ENCODE measurements at places on chromosomes 5 and 9.
A peak's percentile ranks its signal among the peaks of the same experiment; 100 is the strongest.

- no peak for DNase-seq
Observed at GRCh38 chr5:87899721-87900131, 368.9 kb downstream of the TMEM161B start.

- DNase-seq: no peak
Observed at GRCh38 chr5:5950658-5951057, 427.7 kb downstream of the MED10 start.

DNA sequence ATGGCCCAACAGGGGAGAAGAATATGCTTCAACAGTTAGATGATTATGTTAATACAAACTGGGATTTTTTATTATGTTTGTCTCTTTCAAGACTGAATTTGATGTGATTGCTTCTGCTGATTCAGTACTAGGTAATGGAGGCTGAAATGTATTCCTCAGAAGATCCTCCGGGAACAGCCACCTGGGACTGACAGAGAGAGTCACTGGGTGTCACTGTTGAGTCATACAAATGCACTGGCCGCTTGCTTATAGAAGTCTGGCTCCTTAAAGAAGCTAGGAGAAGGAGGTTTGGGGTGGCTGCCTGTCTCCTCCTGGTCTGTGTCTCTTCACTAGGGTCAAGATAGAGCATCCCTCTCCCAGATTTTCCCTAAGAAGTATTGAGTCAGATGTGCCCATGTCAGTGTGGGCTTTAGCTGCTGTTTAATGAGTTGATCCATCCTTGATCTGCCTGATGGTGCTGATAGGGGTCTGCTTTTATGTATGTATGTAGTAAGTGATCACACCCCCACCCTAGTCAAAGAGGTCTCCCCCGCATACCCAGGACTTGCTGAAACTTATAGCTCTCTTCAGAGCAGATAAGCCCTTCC is 773.4 kb downstream of the BRINP1 start:
- DNase-seq: no peak

DNA sequence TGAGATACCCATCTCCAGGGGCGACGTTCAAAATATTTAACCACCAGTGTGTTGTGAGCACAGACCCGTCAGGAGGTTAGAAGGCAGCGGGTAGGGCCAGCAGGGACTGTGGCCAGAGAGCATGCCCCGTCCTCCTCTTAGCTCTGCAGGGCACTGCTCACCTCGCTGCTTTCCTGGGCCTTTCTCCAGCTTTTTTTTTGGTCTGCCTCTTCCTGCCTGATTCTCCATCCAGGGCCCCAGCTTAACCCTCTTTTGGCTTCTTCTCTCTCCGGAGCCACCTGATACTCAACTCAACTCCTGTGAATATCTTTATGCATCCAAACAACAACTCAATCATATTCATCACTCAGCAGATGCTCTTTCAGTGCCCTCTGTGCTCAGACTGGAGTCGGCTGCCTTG is 44.0 kb downstream of the TMOD1 start:
- DNase-seq: no peak

GRCh38 chr9:69495296-69495695 is 170.3 kb downstream of the ENTREP1 start:
- DNase-seq: no peak

DNA sequence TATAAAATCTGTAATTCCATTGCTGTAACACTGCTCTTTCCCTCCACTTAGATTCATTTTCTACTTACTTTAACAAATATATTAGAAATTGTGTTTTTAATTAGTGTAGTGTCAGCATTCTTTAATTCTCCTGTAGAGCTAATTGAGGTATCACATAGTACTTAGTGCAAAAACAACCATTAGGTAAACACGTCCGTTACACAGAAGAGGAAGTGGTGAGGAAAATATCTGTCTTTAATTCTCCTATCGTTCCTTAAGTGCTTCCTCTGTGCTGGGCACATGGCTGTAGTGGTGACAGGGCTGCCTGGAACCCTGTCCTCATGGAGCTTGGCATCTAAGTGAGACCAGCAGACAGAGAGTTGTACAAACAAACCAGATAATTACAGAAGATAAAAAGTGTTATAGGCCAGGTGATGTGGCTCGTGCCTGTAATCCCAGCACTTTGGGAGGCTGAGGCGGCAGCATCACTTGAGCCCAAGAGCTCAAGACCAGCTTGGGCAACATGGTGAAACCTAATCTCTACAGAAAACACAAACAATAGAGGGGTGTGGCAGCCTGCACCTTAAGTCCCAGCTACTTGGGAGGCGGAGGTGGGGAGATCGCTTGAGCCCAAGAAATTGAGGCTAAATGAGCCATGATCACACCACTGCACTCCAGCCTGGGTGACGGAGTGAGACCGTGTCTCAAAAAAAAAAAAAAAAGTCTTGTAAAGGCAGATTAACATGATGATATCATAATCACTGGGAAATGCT is 36.4 kb downstream of the PARP8 start:
- no peak for DNase-seq

DNA sequence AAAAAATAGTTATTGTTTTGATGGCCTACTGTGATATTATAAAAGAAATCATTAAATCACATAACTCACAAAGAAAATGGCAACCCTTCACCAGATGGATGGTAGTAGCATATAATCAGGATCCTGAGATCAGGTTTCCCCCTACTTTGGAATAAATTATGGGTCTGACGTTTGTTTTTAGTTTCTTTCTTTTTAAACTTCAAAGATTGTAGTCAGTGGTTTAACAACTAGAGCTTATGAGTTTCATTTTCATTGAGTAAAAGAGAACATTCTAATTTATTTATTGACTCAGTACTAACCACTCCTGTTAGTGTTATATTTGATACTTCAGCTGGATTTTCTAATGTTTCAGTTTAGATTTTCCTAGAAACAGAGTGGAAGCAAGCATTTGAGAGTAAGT is 218.0 kb upstream of the PCSK5 start:
- no peak for DNase-seq

DNA sequence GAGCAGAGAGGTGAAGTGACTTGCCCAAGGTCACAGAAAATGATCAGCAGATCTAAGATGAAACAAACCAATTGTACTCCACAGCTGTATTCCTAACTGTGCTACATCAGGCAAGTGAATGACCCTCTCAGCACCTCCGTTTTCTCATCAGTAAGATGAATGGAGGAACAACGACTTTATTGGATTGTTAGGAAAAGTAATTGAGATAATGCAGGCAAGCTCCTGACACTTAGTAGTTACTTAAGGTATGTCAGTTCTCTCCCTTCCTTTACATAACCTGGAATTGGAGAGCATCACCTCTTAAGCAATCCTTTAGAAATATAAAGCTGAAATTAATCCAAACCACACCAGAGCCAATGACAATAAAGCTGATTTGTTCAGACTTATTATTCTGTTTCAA is 451.2 kb upstream of the CD180 start:
- DNase-seq: no peak

DNA sequence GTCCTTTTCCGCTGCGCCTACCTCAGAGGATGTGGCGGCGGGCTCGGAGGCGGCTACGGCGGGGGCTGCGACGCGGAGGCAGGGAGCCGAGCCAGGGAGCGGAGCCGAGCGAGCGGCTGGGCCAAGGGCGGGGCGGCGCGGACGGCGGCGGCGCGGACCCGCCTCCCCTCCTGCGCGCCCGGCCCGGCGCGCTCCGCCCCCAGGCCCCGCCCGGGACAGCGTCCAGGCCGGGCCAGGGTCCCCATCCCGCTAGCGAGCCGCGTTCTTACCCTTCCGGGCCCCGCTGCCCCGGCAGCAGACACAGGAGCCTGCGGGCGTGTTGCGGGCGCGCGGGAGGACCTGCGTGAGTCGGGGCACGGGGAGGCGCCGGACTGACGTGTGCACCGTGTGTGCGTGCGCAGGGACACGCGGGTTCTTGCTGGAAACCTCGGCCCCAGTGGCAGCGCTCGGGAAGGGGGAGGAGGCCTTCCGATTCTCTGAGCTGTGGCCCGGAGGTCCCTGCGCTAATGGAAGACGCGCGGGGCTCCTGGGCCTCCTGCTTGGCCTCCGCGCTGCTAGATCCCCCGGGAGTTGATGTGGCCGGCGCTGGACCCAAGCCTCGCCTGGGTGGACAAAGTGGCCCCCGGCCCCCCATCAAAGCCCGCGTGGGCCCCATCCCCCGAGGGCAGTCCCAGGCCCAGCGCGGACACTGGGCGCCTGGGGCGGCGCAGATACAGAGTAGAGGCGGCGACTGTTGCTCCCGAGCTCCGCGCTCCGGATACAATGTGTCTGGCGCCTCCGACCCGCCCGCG is at the start of gene VDAC1:
VDAC1 (minus strand) TSS at position 350 of the 791 bp plus-strand sequence. CDS start 11,963 bp downstream, outside the sequence.
- DNase-seq: peak; percentile 75

All from stimulated activated CD4-positive, alpha-beta T cell treated with anti-CD3 and anti-CD28 coated beads, Interleukin-2, amount 100 ng/mL, for 4 hours (primary cell).